ENCODE measurements at places on chromosomes 12 and 14.

DNA sequence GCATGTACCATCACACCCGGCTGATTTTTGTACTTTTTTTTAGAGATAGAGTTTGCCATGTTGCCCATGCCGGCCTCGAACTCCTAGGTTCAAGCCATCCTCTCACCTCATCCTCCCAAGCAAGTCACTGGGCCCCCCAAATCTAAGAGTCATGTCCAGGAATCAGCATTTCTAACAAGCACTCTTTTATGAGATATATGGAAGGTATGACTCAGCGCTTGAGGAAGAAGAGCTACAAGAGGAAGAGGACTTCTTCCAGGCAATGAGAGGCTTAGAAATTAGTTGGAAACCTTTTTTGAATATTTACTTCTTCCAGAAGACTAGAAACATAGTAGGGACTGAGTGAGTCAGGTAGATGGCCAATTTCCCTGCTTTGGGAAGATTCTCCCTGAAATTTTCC lies 114.5 kb downstream of the HMGA2 start:
- no peak for DNase-seq

- DNase-seq, result no peak
Observed at GRCh38 chr12:98372340-98373024, 142.9 kb upstream of the TMPO start.

DNA sequence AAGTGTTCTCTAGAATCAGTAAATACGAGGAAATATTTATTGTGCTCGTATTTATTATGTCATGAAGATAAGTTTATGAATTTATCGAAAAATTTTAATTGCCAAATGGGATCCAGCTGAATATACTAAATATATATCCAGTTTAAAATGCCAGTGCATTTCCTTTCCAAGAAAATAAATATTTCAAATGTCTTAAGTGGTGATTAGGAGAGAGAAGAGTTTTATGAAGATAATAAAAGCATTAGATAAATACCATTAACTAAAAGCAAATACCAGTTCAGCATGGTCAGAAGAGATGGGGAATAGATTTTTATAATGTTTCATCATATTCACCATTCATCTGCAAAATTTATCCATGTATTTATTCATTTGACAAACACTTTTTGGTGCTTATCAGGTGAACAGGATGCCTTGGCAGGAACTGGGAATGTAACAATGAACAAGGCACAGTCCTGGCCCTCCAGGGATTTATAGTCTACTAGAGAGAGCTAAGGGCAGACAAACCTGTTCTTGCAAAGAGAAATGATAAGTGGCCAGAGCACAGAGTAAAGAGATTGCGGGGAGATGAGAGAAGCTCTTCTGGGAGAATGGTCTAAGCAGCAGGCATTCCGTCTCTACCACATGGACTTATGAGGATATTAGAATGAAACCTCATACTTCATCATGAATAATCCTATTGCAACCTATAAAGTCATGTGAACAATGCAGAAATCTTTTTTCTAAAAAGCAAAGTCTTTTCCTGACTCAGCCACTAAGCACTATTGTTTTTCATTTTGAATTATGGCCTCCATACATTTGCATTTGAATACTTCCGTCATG lies 143.7 kb upstream of the ABCD2 start:
- no peak for DNase-seq

- DNase-seq, result no peak
Observed at GRCh38 chr14:100399052-100399849, 76.1 kb downstream of the SLC25A47 start.

DNA sequence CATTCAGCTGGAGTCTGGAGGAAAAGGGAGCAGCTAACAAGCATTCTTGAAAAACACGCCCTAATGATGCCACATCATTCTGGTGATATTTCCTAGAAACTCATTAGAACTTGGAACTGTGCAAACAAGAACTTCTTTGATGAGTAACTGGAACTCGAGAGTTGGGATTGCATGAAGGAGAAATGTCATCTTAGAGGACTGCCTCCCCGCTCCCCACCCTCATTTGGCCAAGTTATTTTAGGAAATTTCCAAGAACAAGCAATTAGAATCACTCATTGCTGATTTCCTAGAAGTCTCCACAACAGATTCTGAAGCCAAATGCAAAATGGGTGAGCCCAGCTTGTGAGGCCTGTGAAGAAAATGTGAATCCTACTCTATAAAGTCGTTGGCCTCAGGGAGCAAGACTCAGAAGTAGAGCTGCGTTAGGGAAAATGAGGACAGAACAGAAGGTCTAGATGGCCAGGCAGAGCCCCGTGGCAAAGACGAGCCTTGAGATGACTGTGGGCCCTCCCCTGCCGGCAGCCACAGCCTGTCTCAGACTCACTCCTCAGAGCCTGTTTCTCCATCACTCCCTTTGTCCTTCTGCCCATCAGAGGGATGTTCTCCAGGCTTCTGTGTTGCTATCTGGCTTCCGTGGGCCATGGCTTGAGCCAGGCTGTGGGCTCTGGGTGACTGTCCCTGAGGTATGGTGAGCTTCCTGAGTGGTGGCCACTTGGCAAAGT lies 38.4 kb downstream of the RTL1 start:
- DNase-seq, result no peak

DNA sequence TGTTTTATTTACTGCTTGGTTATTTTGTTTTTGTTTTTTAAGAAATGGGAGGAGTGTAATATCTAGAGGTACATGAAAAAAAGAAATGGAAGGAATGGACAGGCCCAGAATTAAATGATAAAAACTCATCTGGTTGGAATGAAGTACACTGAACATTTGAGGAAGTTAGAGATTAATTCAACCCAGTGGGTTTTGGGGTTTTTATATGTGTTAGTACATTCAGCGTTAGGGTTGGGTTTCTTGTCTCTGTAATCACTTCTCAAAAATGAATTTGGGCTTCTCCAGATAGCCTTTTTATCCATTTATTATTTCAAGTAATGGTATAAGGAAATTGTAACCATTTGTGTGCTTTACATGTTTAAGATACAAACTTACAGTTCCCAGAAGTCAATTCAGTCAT lies 19.5 kb upstream of the NUP107 start:
- DNase-seq, result no peak

- DNase-seq, result peak; percentile 73
Observed at GRCh38 chr12:57242329-57242690, 8.7 kb downstream of the STAC3 start.
